ENCODE measurements at places on chromosomes 16 and 17. TPM values are rescaled to one million over a fixed set of nuclear protein-coding genes. Genes with fewer than 3 reads are reported as not detected.

FCSK gene
- 6.3 TPM for total RNA-seq

KSR1 gene
- total RNA-seq = 19.2 TPM

TBL3 gene
- total RNA-seq = 34.6 TPM

CNGB1 gene
- not detected for total RNA-seq

RANGRF gene
- 9.2 TPM for total RNA-seq

MRPL58 gene
- 32.7 TPM for total RNA-seq

KRTAP9-2 gene
- total RNA-seq = not detected

CCL8 gene
- total RNA-seq = 8.8 TPM

FBXO31 gene
- total RNA-seq = 21.6 TPM

GPRC5B gene
- 11.5 TPM for total RNA-seq

HOXB5 gene
- total RNA-seq = not detected

ACE gene
- total RNA-seq = 7.6 TPM

THUMPD1 gene
- total RNA-seq = 46.0 TPM

Data from smooth muscle cell of bladder (primary cell).